ENCODE measurements at places on chromosomes 2 and 18.

- 0 out of 2 replicates have a peak, but pooled peaks cover 4% of the 10 kb centered on the region for H3K4me1 ChIP-seq
- H3K27me3 ChIP-seq: no peaks in the 10 kb centered on the region
- H3K36me3 ChIP-seq: no peaks in the 10 kb centered on the region
- no peak overlapping the region for H3K4me3 ChIP-seq
- no peak for DNase-seq
- H3K27ac ChIP-seq: no peak overlapping the region
Measured at GRCh38 chr2:33236482-33237385, 239.7 kb upstream of the RASGRP3 start.

- no peak overlapping the region for H3K27ac ChIP-seq
- no peak overlapping the region for H3K4me3 ChIP-seq
- H3K36me3 ChIP-seq: no peaks in the 10 kb centered on the region
- peaks cover 32% of the 10 kb centered on the region for H3K4me1 ChIP-seq
- peak; percentile 21 for DNase-seq
- no peaks in the 10 kb centered on the region for H3K27me3 ChIP-seq
Measured at GRCh38 chr2:190843890-190844699, 36.5 kb upstream of the GLS start.

DNA sequence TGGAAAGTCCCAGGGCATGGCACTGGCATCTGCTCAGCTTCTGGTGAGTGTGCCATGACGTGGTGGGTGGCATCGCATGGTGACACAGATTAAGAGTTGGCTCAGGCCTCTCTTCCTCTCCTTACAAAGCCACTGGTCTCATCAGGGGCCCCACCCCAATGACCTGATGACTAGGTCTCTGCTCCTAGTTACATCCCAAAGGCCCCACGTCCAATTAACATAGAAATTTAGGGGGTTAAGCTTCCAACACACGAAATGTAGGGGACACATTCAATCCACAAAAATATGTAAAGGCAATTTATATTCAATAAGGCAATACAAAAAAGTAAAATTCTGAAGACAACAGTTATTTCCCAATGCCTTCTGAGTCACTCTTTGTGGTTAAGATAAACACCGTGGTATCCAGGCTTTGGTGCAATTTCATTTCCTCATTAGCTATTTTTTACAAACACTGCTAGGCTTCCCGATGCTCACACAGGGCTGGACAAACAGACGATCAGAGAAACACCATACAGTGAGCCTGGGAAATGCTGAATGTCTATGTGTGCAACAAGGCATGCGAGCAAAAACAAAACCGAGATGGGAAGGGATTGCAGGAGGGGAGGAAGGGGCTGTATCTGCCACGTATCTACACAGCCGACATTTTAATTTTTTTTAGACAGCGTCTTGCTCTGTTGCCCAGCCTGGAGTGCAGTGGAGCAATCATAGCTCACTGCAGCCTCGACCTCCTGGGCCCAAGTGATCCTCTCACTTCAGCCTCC lies 67.2 kb downstream of the MBP start:
- no peaks in the 10 kb centered on the region for H3K36me3 ChIP-seq
- H3K4me3 ChIP-seq: no peak overlapping the region
- H3K27me3 ChIP-seq: no peaks in the 10 kb centered on the region
- H3K27ac ChIP-seq: no peak overlapping the region

- no peaks in the 10 kb centered on the region for H3K36me3 ChIP-seq
- no peak overlapping the region for H3K4me3 ChIP-seq
- H3K27ac ChIP-seq: no peak overlapping the region
- peaks cover 9% of the 10 kb centered on the region for H3K4me1 ChIP-seq
- peaks cover 3% of the 10 kb centered on the region for H3K27me3 ChIP-seq
- DNase-seq: no peak
Measured at GRCh38 chr18:70489571-70489970, 200.7 kb downstream of the SOCS6 start.

- no peaks in the 10 kb centered on the region for H3K27me3 ChIP-seq
- peak overlapping the region; percentile 9 for H3K27ac ChIP-seq
- no peak overlapping the region for H3K4me3 ChIP-seq
Measured at GRCh38 chr2:204407204-204408014, 137.9 kb upstream of the PARD3B start.

- H3K36me3 ChIP-seq: no peaks in the 10 kb centered on the region
- no peak overlapping the region for H3K27ac ChIP-seq
- H3K4me1 ChIP-seq: peaks cover 59% of the 10 kb centered on the region
- DNase-seq: no peak
- H3K27me3 ChIP-seq: no peaks in the 10 kb centered on the region
Measured at GRCh38 chr2:179555691-179556283, 291.2 kb upstream of the SESTD1 start.

All from HepG2 (cell line).